CD4-positive, alpha-beta T cell treated with Interleukin-6 at 100 ng/mL for 8 hours (primary cell): ENCODE measurements at places on chromosomes 3 and 15.

- DNase-seq, result no peak
Measured at GRCh38 chr15:44810237-44810636, 73.9 kb downstream of the TRIM69 start.

DNA sequence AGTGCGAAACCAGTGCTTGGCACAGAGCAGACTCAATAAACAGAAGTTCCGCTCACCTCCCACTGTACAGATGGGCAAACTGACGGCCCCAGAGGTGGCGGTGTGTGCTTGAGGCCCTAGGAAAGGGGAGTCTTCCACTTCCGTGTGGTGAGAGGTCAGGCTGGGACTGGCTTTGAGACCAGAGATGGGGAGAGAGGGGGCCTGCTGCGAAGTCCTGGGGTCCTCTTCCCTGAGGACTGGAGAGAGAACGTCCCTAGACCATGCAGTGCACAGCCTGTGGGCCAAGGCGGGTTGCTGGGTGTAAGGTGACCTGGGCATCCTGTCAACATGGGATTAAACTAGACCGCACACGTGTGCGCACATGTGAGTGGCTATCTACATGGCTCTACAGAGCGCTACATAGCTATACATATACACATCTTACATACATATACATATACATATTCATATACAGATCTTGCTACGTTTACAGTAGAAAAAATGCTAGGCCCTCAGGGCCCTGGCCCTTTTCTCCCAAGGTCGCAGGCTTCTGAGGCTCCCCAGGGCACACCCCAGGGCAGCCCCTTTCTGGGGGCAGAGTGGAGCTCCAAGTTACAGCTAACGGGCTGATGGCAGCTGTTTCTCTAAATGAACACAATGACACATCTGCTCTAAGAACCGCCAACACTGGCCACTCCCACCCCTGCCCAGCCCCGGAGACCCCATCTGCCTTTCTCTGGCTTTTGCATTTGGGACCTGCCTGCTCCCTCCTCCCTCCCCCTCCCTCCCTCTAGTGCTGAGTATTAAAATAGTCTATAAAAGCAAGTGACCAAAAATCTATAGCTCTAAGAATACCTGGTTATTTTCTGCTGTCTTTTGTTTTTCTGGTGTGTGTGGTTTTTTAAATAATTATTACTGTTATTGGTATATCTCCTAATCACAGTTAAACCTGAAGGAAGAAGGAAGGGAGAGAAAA is 47.0 kb downstream of the HCN4 start:
- no peak for DNase-seq

DNA sequence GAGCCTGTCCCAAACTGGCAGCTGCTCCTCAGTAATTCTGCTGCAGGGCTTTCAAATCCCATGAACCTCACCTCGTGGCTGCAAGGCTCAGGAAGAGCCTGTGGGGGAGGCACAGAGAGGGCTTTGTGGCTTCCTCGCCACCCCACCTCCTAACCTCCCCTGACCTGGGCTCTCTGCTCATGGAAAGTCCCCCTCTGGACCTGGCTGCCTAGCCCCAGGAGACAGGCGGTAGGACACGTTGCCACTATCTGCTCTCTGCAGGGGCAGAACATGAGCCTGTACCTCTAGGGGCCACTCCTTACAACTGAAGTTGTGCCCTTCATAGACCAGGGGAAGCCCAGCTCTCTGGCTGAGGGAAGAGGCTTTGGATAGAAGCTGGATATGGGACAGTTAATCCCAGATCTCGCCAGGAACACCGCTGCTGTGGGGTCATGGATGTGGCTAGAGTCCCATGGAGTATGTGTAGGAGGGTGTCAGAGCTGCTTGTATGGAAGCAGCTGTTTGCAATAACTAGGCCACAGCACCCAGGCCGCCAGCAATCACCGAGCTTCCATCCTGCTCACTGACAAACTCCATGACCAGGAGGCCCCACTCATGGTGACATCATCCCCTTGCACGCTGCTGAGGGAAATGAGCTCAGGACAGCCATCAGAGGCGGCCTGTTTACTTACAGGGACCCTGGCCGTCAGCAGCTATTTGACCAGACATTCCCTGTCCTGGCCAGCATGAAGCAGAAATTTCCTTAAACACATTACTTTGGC is 34.0 kb upstream of the CILP start:
- DNase-seq, result no peak

- no peak for DNase-seq
Measured at GRCh38 chr3:157981819-157982218, 124.4 kb downstream of the SHOX2 start.

DNA sequence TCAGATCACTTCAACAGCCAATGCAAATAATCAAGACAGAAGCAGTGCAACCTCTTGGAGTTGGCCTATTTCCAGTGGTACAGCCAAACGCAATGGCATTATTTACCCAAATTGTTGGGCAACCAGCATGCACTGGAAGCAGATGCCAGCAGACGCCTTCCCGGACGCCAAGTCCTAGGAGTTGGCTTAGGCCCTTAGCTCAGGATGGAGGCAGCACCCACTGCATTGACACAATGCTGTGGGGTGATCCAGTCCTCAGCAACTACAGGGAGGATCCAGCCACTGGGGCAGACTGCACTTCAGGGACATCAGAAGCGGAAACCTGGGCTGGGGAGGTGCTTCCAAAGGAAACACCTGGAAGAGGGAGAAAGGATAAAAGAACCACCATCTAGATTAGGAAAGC is 290.4 kb downstream of the FAM43A start:
- DNase-seq, result no peak

- no peak for DNase-seq
Measured at GRCh38 chr3:144482876-144483275, 511.3 kb downstream of the DIPK2A start.

DNA sequence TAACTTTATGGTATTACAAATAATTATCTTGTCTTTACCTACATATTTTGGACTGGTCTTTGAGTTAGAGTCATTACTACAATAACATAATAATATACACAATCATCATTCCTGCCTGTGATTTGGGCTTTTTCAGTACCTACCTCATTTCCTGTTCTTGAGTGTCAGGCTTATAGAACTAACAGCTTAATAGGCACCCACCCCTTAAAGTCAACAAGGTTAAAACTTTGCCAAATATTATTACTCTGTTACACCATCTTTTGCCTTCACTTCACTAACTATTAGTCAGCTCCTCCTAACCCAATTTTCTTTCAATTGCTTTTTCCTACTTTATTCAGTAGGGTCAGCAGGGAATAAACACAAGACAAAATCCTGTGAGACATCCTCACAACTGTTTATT is 488.7 kb upstream of the AGTR1 start:
- no peak for DNase-seq

GRCh38 chr3:171622126-171622525 is 161.9 kb upstream of the TNIK start:
- DNase-seq, result no peak

DNA sequence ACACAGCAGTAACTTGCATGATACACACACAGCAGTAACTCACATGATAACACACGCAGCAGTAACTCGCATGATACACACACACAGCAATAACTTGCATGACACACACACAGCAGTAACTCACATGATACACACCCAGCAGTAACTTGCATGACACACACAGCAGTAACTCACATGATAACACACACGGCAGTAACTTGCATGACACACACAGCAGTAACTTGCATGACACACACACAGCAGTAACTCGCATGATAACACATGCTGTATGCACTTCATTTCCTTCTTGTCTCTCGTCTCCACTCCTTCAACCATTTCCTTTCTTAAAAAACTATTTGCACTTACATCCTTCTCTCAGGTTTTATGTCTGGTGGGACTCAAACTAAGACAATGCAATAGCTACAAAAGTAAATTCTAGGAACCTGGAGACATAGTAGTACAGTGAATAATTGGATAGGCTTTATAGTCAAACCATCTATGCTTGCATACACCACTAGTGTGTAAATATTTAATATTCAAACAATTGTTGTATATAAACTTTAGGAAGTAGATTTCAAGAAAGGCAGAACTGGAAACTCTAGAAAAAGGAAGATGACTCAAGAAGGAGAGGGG is 130.8 kb downstream of the UACA start:
- no peak for DNase-seq

- DNase-seq, result no peak
Measured at GRCh38 chr3:66035763-66036477, 2.8 kb downstream of the MAGI1 start.

GRCh38 chr15:90471769-90472168 is 58.0 kb upstream of the CRTC3 start:
- DNase-seq, result no peak

GRCh38 chr15:96334705-96335410 is 4.4 kb downstream of the NR2F2 start:
- no peak for DNase-seq
